ENCODE measurements at places on chromosomes 13 and 19.
A peak's percentile ranks its signal among the peaks of the same experiment; 100 is the strongest.

DNA sequence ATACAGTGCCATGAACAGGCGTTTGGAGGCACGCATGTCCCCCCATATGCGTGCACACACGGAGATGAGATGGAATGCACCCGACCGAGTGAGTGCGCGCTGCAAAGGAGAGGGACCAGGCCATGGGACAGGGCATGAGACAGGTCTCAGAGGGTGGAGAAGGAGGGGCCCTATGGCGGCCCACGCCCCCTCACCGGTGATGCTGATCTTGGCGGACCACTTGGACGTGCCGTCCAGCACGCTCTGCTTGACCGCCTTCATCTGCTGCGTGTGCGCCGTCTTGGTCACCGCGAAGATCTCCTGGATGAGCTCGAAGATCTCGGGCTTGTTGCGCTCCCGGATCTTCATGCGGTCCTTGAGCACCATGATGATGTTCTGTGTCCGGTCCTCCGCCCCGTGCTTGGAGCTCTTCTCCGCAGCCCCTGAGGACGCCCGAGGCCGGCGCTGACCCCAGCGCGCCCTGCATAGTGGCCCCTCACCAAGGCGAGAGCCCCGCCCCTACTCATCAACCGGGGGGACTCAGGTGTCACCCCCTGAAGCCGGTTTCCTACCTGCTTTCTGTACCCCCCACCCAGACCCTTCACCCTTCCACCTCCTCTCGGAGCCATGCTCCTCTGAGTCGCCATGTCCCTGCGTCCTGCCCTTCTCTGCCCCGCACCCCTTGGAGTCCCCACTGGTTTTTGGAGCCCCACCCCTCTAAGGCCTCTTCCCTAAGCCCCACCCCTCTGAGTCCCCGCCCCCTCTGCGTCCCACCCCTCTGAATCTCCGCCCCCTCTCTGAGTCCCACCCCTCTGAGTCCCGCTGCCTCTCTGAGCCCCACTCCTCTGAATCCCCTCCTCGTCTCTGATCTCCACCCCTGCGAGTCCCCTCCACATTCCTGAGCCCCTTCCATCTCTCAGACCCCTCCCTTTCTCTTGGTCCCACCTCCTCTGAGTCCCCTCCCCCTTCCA lies 40.8 kb downstream of the UNC13A start:
- DNase-seq = no peak

- no peak for DNase-seq
Measured at GRCh38 chr13:100196375-100196774, 107.5 kb downstream of the PCCA start.

- no peak for DNase-seq
Measured at GRCh38 chr19:13055213-13056051, 47.2 kb downstream of the LYL1 start.

DNA sequence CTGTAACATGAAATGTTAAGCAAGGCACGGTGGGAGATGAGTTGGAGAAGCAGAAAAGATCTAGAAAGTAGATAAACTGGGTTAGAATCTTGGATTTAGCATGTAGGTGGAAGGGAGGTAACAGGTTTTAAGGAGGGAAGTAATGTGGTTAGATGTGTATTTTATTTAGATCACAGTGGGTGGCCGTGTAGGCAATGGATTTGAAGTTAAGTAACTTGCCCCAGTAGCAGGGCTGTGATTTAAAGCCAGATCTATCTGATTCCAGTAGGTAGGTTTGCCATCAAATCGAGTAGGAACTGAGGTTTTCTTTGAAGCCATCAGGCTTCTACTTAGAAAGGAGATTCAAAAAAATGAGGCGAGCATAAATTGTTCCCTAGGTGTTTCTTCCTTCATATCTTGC lies 50.6 kb upstream of the IL17D start:
- no peak for DNase-seq

GRCh38 chr13:85545771-85546170 lies 253.4 kb downstream of the SLITRK6 start:
- DNase-seq = no peak

DNA sequence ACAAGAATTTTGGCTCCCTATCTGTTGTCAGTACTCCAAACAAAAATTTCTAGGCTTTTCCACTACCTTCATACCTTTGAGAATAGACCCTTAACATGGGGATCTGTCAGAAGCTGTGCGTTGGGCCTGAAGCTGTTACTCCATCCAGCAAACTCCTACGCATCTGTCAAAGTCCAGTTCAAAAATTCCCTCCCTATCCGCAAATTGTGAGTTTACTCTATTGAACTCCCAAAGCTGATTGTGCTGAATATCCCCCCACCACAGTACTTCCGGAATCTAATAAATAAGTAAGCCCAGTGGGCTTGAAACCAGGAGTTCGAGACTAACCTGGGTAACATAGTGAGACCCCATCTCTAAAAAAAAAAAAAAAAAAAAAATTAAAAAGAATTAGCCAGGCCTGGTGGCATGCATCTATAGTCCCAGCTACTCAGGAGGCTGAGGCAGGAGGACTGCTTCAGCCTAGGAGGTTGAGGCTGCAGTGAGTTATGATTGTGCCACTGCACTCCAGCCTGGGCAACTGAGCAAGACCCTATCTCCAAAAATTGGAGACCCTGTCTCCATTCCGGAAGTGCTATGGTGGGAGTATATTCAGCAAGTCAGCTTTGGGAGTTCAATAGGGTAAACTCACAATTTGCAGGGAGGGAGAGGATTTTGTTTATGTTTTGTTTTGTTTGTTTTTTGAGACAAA lies 930 bp upstream of the FBN3 start:
- no peak for DNase-seq

GRCh38 chr13:26019251-26019650 lies 32.6 kb downstream of the SHISA2 start:
- DNase-seq = no peak

DNA sequence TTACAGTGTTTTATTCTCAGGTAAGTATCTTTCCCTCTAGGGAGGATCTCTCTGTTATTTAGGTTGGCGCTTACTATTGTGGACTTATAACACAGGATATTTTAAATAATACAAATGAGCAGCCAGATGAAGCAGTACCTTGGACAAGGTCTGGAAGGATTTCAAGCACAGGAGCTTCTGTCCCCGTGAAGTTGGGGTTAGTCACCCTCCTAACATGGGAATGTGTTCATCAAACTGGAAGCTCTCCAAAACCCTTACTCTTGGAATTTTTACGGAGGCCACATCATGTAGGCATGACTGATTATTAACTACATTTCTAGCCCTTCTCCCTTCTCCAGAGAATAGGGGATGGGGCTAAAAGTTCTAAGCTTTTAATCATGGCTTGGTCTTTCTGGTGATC lies 38.3 kb upstream of the SPRY2 start:
- no peak for DNase-seq

- no peak for DNase-seq
Measured at GRCh38 chr13:33355201-33355895, 69.8 kb upstream of the STARD13 start.

- DNase-seq = no peak
Measured at GRCh38 chr13:30034458-30034795, 184.0 kb upstream of the UBL3 start.

GRCh38 chr19:51116736-51117286 lies 7.9 kb upstream of the SIGLEC9 start:
- DNase-seq = no peak

- DNase-seq = no peak
Measured at GRCh38 chr13:45626731-45627374, 11.3 kb upstream of the ERICH6B start.

DNA sequence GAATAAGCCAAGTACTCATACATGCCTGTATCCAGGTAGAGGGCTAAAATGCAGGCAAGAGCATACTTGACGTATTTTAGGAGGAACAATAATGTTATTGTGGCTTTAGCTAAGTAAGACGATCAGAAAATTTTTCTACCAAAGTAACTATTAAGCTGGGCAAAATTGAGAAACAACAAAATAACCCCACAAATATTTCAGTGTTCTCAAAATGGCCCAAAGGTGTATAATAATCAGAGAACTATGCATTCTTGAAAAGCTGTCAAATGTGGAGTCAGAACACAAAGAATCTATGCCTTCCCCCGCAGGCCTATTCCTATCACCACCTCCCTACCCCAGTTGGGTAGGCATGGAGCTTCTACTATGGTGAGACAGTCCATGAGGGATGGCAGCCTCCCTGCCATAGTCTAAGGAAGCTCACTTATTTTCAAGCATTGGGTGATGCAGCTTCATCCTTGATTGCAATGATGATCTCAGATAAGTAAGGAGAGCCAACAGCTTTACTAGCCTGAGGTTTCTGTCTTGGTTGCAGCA lies 1132.5 kb upstream of the SPRY2 start:
- no peak for DNase-seq

DNA sequence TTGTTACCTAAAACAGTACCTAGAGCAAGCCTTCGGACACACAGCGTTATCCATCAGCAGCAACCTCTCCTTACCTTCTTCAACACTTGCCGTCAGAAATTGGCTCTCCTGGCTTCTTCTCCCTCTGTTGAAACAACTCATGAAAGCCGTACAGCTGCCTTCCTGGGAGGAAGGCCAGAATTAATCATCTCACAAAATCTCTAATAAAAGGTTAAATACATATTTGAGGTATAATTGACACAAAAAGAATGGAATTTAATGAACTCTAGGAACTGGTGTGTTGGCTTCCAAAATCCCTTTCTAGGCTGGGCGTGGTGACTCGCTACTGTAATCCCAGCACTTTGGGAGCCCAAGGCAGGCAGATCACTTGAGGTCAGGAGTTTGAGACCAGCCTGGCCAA lies 37.3 kb upstream of the GTF2F2 start:
- DNase-seq = no peak

- DNase-seq = no peak
Measured at GRCh38 chr19:16337809-16338469, 13.3 kb downstream of the KLF2 start.

DNA sequence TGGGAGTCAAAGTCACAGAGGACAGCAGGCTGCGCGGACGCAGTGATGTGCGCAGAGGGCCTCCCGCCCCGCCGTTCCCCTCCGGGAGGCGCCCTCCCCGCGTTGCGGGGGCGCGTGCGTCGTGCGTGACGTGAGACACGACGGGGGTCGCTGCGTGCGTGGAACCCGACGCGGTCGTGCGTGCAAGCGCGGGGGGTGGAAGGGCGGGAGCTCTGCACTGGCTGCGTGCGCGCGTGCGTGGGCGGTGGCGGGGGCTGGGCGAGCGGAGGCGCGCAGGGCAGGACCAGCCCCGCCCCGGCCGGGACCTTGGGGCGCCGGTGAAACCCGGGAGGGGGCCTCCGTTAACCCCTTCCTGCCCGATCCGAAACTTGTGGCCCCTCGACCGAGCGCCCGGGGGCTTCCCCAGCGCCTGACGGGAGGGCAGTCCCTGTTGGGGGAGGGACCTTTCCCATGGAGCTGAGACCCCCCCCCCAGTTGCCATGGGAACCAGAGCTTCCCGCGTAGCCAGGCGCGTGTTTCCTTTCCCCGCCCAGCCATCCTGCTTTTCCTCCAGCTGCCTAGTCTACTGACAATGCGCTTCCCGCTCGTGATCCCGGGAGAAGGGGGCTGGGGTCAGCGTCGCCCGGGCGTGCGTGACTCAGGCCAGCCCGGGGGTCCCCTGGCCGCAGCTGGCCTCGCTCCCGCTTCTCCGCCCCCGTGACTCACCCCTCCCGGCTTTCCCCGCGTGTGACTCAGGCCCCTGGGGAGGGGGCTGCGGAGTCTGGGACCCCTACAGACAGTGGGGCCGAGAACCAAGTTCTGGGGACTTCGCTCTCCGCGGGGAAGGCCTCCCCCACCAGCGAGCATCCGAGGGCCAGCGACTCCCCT lies 7.3 kb upstream of the HOOK2 start:
- peak; percentile 76 for DNase-seq

DNA sequence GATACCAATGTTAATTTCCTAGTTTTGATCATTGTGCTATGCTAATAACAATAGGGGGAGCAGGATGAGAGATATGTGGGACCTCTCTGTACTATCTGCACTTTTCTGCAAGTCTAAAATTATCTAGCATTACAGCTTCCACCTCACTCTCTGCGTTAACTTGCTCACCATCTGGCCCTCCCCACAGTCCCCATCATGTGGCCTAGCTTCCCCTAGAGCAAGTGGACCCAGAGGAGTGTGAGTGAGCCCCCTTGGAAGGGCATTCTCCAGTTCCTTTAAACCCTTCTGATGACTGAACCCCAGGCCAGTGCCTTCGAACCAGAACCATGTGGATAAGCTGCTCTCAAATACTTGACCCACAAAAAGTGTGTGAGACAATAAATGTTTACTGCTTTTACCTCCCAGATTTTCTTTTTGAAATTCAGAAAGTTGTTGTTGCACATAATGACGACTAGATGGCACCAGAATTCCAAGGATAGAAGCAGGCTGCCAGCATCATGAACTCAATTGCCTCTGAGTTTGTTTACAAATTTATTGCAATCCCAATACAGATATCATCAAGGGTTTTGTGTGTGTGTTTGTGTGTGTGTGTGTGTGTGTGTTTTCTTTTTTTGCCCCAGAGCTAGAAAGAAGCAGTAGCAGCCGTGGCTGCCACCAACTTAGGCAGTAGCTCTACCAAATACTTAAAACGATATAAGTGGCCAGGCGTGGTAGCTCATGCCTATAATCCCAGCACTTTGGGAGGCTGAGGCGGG lies 49.0 kb upstream of the ZNF780A start:
- no peak for DNase-seq

GRCh38 chr13:23671897-23672296 lies 101.7 kb downstream of the TNFRSF19 start:
- no peak for DNase-seq

GRCh38 chr19:16303755-16304154 lies 20.9 kb upstream of the KLF2 start:
- DNase-seq = no peak

GRCh38 chr19:44857837-44858236 lies 11.7 kb downstream of the NECTIN2 start:
- DNase-seq = no peak

DNA sequence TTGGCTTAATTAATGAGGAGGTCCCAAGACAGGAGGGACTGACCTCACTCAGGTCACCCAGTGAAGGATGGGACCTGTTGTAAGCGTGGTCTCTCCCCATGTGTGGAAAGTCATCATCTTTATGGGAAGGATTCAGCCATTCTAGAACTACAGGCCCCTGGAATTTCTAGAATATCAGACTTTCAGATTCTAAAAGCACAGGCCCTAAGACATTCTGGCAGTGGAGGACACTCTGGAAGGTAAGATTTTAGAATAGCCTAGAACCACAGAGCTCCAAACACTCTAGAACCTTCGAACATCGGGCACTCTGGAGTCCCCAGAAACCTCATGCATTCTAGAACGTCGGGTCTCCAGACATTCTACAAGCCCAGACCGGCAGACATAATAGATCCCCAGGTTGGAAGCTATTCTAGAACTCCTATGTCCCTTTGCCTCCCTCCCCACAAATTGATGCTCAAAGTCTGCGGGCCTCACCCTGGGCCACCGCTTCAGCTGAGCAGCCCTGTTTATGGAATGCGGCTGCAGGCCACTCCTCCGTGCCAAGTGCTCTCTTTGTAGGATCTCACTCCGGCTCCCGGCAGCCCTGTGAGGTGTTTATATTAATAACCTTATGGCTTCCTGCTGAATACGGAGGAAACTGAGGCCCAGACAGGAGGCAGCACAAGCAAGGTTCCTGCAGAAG lies 1.9 kb upstream of the KLK15 start:
- DNase-seq = no peak

DNA sequence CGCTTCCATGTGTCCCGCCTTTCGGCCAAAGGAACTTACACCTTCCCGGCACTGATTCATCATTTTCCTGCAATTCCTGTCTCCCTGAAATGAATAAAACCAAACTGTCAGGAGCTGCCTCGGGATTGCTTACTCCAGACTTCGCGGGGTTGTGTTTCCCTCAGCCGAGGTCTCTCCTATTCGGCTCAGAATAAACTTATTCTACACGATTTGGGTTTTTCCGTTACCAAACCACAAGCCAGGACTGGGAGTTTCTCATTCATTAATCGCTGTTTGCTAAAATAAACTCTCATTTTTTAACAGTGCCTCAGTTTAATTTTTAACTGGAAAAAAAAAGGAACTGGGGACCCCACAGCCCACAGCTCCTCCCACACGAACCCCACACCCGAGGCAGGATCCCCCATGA lies 667 bp downstream of the ZNF878 start:
- DNase-seq = no peak

- no peak for DNase-seq
Measured at GRCh38 chr19:33554821-33555220, 33.2 kb upstream of the PEPD start.

Measured in activated CD4-positive, alpha-beta T cell treated with anti-CD3 and anti-CD28 coated beads, Interleukin-2, amount 50 U/mL, for 24 hours (primary cell).